ENCODE measurements at places on chromosomes 13 and 19.

DNA sequence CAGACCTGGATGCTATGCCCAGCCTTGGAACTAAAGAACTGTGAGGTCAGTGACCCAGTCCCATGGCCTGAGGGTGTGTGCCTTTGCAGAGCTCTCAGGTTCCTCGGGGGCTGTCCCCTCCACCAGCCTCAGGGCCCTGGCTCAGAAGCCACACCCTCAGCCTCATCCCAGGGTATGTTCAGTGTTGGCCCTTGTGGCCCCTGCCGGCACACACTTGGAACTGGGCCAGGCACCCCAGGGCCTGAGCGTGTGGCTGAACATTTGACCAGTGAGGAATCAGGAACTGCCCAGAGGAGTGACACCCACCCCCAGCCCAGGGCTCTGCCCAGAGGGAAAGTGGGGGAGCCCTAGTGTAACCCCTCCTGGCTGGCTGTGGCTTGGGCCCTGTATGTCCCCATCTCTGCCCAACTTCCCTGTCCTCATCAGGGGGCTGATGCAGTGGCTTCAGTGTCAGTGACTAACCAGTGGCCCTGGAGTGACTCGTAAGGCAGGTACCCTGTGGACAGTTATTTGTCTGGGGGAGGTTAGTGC, 10.0 kb downstream of the NKPD1 start:
- DNase-seq, result no peak
- peaks cover 16% of the 10 kb centered on the region for H3K4me1 ChIP-seq
- H3K4me3 ChIP-seq, result no peak overlapping the region
- H3K27me3 ChIP-seq, result peaks cover 11% of the 10 kb centered on the region
- no peaks in the 10 kb centered on the region for H3K36me3 ChIP-seq

DNA sequence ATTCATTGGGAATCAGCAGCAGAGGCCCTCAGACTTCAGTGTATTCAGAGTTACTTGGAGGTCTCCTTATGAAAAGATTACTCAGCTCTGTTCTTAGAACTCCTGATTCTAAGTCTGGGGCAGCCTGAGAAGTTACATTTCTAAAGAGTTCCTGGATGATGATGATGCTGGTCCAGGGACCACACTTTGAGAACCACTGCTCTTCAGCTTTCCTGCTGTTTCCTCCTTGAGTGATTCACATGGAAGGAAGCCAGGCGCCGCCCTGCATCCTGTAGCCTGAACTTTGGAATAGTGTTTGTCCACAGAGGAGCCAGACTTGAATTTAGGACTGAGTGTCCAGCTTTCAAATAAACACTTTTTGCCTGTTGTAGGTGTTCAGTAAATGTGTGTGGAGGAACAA, 2.9 kb downstream of the CEBPG start:
- peaks cover 3% of the 10 kb centered on the region for H3K36me3 ChIP-seq
- H3K4me3 ChIP-seq, result no peak overlapping the region
- peaks cover 83% of the 10 kb centered on the region for H3K4me1 ChIP-seq
- no peak for DNase-seq
- H3K27me3 ChIP-seq, result peaks cover 4% of the 10 kb centered on the region

DNA sequence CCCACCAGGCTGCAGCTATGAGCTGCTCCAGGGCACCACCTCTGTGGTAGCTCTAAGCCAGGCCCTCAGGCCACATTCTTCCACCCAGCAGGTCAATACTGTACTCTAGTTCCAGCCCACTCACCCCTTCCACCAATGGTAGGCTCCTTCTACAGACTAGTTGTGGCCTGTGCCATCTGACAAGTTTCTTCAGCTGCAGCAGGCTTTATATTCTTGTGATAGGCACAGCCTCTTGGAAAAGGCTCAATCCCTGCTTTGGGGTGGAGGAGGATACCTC, 8.5 kb downstream of the MICU2 start:
- no peak for DNase-seq
- peak overlapping the region; percentile 10 for H3K27ac ChIP-seq
- no peak overlapping the region for H3K4me3 ChIP-seq
- H3K36me3 ChIP-seq, result no peaks in the 10 kb centered on the region
- H3K4me1 ChIP-seq, result peaks cover 66% of the 10 kb centered on the region

GRCh38 chr13:94712812-94713560, 641 bp upstream of the SOX21 start:
- no peak overlapping the region for H3K27ac ChIP-seq
- peaks cover 10% of the 10 kb centered on the region for H3K4me1 ChIP-seq
- H3K4me3 ChIP-seq, result no peak overlapping the region
- no peaks in the 10 kb centered on the region for H3K36me3 ChIP-seq
- H3K27me3 ChIP-seq, result peaks cover 40% of the 10 kb centered on the region
- no peak for DNase-seq

DNA sequence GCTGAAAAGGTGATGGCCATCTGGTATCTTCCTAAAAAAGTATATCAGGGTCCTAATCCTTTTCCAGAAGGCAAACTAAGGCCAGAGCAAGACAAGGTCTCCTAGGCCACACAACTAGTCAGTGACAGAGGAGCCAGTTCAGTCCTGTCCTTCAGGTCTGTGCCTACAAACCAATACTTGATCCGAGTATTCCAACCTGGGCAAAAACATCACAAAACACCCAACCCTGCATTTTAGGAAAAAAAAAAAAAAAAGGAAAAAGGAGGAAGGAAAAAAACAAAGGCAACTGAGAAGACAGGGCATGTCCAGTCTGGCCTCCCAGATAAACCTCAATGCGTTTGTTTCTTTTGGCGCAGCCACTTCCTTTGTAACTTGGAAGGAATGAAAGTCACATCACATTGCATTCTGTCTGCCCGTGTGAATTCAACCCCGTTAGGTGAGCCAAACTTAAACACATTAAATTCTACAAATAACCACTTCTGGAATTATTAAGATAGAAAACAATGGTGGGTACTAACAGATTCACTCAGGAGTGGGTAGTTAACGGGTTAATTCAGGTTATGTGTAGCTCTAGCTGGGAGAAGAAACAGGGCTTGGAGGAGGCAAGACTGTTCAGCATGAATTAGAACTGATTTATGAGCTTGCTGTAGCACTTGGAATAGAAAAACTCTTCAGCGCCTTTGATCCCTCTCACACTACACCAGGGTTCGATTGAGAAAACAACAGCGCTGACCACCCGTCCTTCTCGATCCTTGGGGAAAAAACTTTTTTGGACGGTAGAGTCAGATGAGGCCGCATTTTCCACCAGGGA, 43.0 kb upstream of the HNRNPA1L2 start:
- no peak overlapping the region for H3K27ac ChIP-seq
- no peaks in the 10 kb centered on the region for H3K36me3 ChIP-seq

Measured in immature natural killer cell (primary cell).